ENCODE measurements at places on chromosomes 12 and 14.

GRCh38 chr12:54975875-54976274 is 8.7 kb downstream of the TESPA1 start:
- DNase-seq, result no peak

DNA sequence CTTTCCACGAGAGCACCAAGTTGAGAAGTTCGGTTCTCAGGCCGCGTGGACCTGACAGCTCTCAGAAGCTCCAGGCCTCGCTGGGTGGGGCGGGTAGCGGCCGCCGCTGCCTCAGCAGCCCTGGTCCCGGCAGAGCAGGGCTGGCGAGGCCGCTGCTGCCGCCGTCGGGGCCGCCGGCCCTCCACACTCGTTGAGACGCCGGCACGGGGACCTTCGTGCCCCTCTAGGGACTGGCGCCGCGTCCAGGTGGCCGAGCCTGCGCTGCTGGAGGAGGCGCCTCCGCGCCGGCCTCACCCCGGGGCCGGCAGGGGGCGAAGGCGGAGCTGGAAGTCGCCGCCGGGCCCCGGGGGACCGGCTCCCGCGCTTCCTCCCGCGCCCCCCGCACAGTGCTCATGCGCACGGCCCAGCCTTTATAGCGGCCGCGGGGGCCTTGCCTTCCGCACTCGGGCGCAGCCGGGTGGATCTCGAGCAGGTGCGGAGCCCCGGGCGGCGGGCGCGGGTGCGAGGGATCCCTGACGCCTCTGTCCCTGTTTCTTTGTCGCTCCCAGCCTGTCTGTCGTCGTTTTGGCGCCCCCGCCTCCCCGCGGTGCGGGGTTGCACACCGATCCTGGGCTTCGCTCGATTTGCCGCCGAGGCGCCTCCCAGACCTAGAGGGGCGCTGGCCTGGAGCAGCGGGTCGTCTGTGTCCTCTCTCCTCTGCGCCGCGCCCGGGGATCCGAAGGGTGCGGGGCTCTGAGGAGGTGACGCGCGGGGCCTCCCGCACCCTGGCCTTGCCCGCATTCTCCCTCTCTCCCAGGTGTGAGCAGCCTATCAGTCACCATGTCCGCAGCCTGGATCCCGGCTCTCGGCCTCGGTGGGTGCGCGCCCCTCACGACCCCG is at the start of gene COCH:
Gene COCH (plus strand): TSS at position 440 of the 879 bp plus-strand sequence. CDS start 380 bp downstream, at position 820.
- DNase-seq, result peak; percentile 12

DNA sequence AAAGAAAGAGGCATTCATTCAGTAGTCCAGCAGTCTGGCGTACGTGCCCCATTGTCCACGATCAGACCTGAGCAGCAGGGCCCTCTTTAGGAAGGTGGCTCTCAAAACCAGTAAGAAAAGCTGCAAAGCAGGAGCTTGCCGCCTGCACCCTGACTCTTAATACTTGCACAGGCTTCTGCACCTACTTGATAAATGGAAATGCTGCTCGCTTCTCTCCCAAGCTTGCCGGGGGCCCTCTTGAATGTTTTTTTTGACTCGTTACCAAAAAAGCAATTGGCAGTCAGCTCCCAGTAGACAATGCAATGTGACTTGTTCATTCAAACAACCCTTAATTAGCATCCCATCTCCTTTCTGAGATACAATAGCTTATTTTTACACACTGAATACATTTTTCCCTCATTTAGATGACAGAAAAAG is 27.2 kb upstream of the PTPRB start:
- no peak for DNase-seq

DNA sequence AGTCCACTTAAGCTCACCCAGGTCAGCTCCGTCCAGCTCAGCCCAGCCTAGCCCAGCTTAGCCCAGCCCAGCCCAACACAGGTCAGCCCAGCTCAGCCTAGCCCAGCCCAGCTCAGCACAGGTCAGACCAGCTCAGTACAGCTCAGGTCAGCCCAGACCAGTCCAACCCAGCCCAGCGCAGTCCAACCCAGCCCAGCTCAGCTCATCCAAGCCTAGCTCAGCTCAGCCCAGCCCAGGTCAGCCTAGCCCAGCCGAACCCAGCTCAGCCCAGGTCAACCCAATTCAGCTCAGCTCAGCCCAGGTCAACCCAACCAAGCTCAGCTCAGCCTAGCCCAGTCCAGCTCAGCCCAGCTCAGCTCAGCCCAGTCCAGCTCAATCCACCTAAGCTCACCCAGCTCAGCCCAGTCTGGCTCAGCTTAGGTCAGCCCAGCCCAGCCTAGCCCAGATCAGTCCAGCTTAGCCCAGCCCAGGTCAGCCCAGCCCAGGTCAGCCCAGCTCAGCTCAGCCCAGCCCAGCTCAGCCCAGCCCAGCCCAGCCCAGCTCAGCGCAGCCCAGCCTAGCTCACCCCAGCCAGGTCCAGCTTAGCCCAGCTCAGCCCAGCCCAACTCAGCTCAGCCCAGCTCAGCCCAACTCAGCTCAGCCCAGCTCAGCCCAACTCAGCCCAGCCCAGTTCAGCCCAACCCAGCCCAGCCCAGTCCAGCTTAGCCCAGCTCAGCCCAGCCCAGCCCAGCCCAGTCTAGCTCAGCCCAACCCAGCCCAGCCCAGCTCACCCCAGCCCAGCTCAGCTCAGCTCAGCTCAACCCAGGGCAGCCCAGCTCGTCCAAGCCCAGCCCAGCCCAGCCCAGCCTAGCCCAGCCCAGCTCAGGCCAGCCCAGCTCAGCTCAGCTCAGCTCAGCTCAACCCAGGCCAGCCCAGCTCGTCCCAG is 184.0 kb downstream of the TMEM121 start:
- DNase-seq, result no peak

DNA sequence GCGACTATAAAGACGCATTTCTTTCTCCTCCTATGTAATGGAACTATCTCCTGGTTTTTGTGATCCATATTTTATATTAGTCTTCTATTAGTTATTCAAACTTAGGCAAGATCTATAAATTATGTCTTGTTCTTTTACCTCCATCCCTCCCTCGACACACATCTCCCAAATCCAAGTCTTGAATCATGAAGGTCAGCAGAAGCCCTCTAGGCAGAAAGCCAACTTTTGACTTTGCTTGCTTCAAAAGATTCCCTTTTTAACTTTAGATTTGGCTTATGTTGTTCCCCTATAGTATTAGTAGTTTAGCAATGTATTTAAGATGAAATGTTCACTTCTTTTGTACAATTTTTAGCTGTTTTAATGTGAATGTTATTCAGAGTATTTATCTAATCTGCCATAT is 689.8 kb downstream of the SLC6A15 start:
- DNase-seq, result no peak

GRCh38 chr12:29582677-29583272 is 85.3 kb upstream of the OVCH1 start:
- DNase-seq, result no peak

DNA sequence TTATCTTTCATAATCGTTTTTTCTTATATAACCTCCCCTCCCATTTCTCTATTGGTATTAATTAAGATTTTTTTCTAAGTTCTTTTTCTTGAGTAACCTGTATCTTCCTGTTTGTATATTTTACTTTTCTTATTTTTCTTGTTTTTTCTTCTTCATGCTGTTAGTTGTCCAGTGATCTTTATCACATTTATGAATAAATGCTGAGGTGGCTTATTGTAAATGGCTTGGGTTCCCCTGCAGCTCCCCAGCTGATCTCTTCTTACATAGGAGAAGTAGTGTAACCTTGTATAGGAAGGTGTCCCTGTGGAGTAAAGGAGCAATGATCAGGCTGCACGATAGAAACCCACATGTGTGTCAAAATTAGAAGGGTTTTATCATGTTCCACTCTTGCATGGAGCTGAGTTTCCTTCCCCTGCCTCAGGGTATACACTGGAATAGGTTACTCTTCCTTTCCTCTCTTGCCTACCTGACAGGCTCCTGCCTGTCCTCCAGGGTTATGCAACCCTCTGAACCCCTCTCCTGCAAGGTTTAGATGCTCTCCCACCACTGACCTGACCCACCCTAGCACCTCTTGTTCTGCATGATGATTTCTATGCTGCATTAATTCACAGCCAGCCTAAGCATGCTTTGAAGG is 334.8 kb upstream of the RGS6 start:
- no peak for DNase-seq

- DNase-seq, result no peak
Measured at GRCh38 chr14:33792009-33792719, 158.7 kb downstream of the EGLN3 start.

- no peak for DNase-seq
Measured at GRCh38 chr14:67984274-67984673, 164.7 kb downstream of the RAD51B start.

GRCh38 chr12:89206390-89206789 is 145.9 kb downstream of the DUSP6 start:
- no peak for DNase-seq

GRCh38 chr14:89775946-89776345 is 178.6 kb downstream of the EFCAB11 start:
- no peak for DNase-seq

DNA sequence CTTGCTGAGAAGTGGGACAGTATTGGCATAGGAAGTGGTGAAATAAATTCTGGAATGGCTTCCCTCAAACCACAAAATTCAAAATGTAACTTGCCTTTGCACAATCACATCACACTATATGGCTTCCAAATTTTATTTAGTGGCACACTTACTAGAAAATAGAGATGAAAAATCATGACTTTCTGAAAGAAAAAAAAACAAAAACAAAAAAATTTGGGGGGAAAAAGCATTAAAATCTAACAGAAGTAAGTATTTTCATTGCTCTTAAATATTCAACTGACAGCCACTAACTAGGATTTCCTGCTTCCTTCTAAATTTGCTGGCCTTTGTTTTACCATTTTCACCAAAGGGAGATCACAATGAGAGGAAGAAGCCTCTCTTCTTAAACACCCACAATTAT is 23.0 kb downstream of the ATF7 start:
- no peak for DNase-seq

DNA sequence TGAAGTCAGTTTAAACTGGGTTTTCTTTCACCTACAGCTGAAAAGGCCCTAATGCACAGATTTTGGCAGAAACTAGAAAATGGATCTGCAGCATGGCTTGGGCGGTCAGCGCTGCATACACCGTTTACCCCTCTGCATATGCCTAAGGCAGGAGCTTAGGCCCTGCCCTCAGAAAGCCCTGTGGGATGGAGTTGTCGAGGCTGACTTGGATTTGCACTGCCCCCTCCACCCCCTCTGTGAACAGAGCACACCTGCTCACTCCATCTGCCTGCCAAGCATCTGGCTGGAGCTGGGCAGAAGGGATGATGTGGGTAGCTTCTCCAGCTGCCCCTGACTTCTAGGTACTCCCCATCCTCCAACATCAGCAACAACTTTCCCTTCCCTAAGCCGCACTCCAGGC is 41.9 kb downstream of the TTC7B start:
- no peak for DNase-seq

DNA sequence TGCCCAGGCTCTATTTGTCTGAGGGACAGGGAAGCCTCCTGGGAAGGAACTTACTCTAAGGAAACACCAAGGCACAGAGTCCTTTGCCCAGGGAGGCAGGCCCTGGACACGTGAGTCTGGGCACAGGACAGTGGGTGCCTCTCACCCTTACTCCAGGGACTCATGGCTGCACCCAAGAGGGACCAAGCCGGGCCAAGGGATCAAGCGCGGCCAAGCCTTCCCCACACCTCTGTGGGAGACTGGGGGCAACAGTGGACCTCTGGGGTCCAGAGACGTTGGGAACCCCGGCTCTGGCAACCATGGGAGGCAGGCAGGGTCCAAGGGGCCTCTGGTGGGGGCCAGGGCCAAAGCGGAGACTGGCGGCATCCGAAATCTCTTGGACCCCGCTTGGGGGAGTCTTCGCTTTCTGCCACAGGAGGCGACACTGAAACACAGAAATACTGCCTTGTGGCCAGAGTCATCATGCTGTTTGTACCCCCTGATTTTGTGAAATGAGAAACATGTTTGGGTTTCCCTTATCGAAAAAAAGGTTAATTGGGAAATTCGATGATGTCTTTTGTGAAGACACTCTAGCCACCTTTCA is 51.7 kb upstream of the BCL11B start:
- DNase-seq, result no peak

- no peak for DNase-seq
Measured at GRCh38 chr12:96392397-96392796, 7.8 kb downstream of the CDK17 start.

GRCh38 chr12:113305281-113305856 is 29.5 kb downstream of the SLC8B1 start:
- DNase-seq, result no peak

GRCh38 chr14:34931206-34931605 is 51.6 kb upstream of the SRP54 start:
- peak; percentile 21 for DNase-seq

GRCh38 chr14:34964977-34965764 is 17.6 kb upstream of the SRP54 start:
- no peak for DNase-seq

- no peak for DNase-seq
Measured at GRCh38 chr14:23443411-23443812, 8.0 kb upstream of the MYH7 start.

DNA sequence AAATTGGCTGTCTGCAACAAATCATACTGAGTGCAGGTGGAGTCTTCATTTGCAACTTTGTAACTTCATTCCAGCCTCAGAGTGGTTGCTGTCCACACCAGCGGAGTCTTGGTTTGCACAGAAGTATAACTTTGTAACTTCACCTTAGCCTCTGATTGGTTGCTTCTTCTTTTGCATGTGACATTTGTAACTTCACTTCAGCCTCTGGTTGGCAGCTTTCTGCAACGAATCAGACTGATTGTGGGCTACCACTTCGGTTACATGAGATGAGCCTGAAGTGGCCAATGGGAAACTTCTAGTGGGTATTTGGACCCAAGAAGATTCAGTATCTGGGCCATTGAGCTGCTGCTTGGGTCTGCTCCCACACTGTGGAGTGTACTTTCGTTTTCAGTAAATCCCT is 17.8 kb downstream of the RASSF8 start:
- DNase-seq, result no peak

- DNase-seq, result no peak
Measured at GRCh38 chr14:70707138-70708038, 65.7 kb downstream of the TTC9 start.

DNA sequence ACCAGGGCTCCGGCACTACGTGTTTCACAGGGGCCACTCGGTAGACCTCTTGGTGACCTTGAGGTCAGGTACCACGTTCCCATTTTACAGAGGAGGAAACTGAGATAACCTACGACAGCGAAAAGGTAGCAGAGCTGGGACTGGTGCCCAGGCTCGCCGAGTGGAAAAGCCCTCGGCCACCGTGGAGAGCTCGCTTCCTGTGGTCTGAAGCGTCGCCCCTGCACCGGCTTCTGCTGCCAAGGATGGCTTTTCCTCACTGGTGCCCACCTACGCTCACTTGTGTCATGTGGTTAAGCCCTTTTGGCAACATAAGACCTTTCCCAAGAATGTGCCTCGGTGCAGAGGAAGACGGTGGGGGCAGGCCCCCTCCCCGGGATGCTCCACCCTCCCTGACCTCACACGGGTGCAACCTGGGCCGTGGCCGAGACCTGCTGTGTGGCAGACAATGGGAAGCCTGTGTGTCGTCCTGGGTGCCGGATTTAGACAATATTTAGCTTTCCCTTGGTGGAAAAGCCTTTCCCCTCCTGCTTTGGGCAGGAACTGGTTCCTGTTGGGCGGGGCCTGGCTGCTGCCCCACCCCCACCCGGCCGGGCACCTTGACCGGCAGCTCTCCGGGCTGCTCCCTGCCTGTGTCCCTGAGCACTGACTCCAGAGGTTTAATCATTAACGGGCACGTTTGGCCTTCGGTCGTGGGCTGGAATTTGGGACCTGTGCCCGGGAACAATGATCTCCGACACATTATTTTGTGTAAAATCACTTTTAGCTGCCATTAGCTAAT is 32.4 kb upstream of the PPP1R13B start:
- no peak for DNase-seq

All from stimulated activated CD8-positive, alpha-beta memory T cell treated with anti-CD3 and anti-CD28 coated beads, Interleukin-7, amount 100 ng/mL, for 4 hours (primary cell).